Caudate nucleus (tissue), 63 donors: ENCODE measurements at places on chromosomes 1 and 21.

DNA sequence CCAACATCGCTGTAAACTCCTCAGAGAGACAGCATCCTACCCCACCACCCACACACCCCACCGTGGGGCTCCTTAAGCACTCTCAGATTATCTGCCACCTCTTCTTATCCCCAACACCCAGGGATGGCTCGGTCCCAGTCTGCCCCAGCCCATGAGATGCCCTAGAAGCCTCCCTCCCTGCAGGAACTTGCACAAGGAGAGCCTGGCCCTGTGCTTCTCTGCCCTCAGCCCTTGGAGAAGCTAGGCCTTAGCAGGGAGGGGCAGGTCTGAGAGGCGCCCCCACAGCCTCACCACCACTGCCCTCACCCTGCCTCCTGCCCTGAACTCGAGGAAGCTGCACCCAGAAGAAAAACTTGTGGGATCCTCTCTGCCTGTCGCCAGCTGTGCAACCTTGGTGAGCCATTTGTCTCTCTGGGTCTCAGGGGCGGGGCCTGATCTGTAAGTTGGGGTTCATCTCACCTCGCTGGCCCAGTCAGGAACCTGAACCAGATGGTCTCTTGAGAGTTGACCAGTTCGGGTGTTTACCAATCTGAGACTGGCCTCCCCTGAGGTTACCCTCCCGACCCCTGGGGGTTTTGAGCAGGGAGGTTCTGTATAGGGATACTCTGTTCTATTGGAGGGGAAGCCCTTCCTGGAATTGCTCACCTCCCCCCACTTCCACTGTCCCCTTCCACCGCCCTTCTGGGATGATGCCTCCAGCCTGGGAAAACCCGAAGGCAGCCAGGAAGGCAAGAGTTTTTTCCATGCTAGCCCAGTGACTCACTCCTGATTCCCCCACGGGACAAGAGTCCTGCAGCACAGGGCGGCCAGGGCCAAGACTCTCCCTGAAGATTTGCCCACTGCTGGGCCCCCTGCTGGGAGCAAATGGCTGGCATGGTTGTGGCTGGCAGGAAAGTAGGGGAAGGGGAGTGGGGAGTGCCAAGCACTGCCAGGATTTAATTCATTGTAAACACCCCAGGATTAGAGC lies at the start of gene S100A3:
TSS of gene S100A3 (minus strand) at position 537 of the 967 bp plus-strand sequence. CDS start 773 bp downstream, outside the sequence.
- no peak for DNase-seq

GRCh38 chr1:15788624-15789301 lies 18.7 kb downstream of the UQCRHL start:
- DNase-seq: no peak

DNA sequence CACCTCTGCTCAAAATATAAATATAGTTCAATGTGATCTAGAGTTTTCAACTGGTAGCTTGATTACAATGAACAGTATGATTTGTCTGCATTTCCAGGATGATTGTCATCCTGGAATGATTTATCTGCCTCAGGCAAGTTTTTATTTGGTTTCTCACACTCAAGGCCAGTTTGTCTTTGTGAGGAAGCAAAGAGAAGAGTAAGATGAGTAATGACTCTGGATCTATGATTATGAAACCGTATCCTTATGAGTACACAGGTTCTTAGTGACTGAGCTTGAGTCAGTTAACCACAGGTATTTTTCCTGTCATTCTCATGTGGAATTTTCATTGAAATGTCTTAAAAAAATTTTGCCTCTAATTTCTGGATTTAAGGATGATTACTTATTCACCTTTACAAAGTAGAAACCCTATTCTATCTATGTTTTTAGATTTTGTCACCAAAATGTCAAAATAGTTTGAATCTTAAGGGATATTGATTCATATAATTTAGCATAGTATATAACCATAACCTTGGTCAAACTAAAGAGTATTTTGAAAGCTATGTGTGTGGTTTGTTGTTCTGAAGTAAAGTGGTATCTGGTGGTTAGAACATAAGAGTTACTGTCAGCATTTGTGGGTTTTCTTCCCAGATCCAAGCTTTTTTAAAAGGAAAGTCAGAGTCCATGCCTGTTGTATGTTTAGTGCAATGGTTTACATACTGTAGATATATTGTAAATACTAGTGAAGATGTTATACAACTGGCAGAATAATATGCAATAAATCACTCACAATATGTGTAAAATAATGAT lies 145.0 kb downstream of the RASAL2 start:
- no peak for DNase-seq

GRCh38 chr1:121522061-121522759 lies 337.4 kb downstream of the SRGAP2C start:
- DNase-seq: no peak

DNA sequence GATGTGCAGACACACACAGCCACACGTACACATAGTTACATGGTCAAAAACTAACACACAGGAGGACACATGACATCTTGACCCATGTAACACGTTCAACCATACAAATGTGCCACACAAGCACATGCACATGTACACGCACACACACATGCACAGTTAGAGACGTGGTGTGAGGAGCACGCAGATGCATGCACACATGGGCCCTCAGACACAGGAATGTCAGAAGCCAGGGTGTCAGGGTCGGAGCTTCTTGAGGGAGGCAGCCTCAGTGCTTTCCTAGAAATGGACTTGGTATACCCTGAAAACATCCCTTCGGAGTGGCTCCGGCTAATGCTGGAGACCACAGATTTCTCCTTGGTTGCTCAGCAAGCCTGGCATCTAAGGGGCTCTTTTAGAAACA lies 114.3 kb downstream of the DMRTB1 start:
- DNase-seq: no peak

GRCh38 chr1:156740237-156740740 lies 599 bp downstream of the MRPL24 start:
- DNase-seq: no peak

GRCh38 chr1:22451702-22452480 lies at the start of gene ZBTB40:
TSS of gene ZBTB40 (plus strand) at chr1:22451851. CDS start at chr1:22489949, 38,098 bp downstream.
- peak; percentile 96 for DNase-seq

DNA sequence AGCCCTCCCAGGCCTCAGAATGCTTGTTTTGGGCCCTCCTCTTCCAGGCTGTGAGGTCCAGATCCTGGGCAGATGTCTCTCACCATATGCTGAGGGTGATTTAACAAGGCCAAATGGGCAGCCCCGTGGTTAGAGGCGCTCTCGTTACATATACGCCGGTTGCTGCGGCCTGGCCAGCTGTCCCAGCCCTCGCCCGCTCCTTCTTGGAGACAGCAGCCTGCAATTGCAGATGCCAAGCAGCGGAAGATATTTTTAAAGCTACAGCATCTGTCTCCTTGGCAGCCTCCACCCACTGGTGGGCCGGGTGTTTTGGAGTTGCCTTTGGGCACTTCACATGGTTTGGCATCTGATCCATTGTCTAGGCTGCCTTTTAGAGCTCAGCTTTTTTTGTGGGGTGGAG lies 178.8 kb upstream of the NFIA start:
- DNase-seq: no peak

DNA sequence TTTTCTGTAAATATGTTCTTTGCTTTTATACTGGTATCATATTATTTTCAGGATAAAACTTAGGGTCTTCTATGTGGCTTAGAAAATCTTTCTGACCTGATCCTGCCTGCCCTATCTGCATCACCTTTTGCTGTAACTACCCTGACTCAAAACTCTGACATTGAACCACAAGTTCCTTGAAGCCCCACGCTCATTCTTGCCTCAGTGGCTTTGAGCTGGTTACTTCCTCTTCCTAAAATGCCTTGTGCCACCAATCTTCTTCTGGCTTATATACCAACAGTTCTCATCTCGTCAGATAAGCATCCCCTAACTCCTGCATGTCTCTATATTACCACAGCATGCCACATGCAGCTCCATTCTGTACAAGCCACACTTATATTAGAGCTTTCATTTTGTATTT lies 84.5 kb upstream of the LRRC7 start:
- no peak for DNase-seq

DNA sequence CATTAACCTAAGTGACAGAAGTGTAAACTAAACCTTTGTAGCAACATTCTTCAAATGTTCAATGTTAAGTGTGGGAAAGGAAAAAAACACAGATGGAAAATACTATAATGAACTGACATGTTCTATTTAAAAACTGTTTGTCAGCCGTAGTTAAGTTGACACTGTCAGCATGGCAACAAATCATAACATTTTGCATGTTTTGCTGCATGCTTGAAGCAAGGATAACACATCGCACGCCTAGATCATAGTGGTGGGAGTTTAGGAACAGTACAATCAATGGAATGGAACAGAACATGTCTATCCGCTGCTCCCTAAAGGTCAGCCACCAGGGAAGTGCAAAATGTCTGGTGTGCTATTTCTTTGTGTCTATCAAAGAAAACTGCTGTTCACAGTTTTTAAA lies 62.5 kb upstream of the ESRRG start:
- no peak for DNase-seq

GRCh38 chr1:183124259-183124658 lies 61.8 kb upstream of the LAMC2 start:
- no peak for DNase-seq

- DNase-seq: no peak
Measured at GRCh38 chr1:94994805-94995204, 67.9 kb upstream of the CNN3 start.

DNA sequence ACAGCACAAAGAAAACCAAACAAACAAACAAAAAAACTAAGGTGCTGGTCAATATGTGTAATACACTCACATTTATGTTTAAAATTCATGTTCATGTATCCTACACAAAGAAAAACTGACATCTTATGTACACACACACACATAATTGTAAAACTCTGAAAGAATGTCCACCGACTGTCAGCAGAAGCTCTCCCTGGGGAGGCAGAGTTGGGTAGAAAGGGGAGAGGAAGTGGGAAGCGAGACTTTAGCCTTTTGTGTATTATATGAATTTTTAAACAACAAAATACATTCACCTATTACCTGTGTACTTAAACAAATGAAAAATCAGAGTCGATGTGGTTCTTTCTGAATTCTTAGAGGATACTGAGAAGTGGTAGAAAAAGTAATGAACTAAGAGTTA lies 88.3 kb downstream of the ABCA4 start:
- no peak for DNase-seq

GRCh38 chr1:19370453-19371170 lies 58.5 kb downstream of the SLC66A1 start:
- DNase-seq: no peak
